ENCODE measurements at places on chromosomes 4 and X.

GRCh38 chrX:3393581-3394111, 47.2 kb upstream of the MXRA5 start:
- DNase-seq: peak; percentile 97

- no peak for DNase-seq
These were observed 137.8 kb downstream of the UCHL1 start for GRCh38 chr4:41394481-41394894.

GRCh38 chrX:6002056-6002455, 226.6 kb downstream of the NLGN4X start:
- no peak for DNase-seq

GRCh38 chr4:7518871-7519637, 84.3 kb upstream of the PSAPL1 start:
- DNase-seq: no peak

DNA sequence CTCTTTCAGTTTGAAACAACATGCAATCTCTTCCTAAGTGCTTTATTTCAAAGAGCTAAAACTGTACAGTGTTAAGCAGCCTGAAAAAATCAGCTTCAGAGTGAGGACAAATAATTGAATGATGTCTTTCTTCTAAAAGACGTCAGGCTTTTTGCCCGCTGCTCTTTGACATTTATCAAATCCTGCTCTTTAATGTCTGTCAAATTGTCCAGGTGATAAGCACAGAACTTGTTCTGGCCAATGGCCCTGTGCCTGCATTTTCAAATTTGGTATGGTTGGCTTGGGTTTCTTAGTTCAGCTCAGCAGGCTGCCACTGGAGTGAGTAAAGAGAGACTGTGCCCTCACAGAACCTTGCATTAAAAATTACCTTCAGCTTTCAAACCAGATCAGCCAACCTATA, 712.9 kb upstream of the LCORL start:
- no peak for DNase-seq

DNA sequence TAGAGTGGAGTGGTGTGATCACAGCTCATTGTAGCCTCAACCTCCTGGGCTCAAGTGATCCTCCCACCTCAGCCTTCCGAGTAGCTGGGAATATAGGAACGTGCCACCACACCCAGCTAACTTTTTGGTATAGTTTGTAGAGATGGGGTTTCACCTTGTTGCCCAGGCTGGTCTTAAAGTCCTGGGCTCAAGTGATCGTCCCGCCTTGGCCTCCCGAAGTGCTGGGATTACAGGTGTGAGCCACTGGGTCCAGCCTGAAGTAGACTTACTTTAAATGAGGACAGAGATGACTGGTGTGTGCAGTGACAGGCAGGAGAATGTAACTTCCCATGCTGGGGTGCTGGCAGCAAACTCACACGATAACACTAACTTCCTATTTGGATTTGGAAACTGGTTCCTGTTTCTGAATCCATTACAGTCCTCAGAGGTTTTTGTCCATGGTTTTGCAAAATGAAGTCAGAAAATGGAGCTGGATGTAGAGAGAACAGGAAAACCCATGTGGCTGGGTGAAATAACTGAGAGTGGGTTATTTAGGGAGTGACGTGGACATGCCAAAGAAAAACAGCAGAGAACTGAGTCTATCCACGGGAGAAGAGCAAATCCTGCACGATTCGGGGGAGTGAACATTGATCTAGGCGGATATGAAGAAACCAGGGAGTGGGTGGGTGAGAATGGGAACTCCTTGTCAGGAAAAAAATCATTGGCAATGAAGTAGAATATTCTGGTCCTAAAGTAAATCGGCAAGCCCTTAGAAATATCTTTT, 95.6 kb downstream of the GATB start:
- DNase-seq: no peak

- no peak for DNase-seq
These were observed 395.1 kb downstream of the RAPGEF2 start for GRCh38 chr4:159497936-159498335.

DNA sequence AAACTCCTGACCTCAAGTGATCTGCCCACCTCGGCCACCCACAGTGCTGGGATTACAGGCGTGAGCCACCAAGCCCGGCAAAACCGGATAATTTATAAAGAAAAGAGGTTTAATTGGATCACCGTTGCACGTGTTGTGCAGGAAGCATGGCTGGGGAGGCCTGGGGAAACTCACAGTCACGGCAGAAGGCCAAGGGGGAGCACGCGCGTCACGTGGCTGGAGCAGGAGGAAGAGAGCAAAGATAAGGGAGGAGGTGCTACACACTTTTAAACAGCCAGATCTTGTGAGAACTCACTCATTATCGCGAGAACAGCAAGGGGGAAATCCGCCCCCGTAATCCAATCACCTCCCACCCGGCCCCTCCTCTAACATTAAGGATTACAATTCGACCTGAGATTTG, 177.9 kb upstream of the TENM3 start:
- no peak for DNase-seq

GRCh38 chr4:36651253-36651652, 369.8 kb downstream of the DTHD1 start:
- no peak for DNase-seq

DNA sequence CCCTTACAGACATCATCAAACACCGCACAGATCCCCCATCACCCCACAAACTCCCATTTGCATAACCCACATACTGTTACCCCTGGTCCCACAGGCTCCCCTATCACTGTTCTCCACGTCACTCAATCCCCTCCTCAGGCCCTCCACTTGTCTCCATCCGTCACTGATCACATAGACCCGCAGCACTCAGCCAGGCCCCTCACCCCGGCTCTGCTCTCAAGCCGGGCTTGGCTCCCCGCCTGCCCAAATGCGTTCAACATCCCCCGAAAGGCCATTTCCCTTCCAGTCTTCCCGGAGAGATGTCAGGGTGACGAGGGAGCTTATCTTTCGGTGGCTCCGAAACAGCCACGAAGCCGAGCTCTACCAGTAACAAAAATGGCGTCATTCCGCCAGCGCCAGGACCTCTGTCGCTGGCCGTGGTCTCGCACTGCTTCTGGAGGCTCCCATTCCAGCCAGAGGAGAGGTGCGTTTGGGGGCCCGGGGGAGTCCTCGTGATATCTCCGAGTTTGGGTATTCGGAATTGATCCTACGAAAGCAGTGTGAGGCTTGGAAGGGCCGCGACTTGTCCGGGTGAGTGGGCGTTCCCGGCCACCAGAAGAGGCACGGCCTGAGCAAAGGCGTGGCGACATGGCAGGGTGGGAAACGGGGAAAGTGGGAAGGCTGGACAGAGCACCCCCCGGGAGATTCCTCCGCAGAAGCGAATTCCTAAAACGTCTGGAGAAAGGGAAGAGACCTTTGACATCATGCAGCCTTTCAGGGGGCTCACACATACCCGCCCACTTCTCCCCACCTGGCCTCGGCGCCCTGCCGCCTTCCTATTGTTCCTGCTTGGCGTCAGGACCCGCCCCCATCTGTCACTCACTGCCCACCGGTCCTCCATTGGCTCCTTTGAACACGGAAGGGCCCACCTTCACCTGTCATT, at the start of gene ZNF630:
Gene ZNF630, minus strand, starts transcription at position 577 of the 922 bp plus-strand sequence. CDS start 4,754 bp downstream, outside the sequence.
- no peak for DNase-seq

DNA sequence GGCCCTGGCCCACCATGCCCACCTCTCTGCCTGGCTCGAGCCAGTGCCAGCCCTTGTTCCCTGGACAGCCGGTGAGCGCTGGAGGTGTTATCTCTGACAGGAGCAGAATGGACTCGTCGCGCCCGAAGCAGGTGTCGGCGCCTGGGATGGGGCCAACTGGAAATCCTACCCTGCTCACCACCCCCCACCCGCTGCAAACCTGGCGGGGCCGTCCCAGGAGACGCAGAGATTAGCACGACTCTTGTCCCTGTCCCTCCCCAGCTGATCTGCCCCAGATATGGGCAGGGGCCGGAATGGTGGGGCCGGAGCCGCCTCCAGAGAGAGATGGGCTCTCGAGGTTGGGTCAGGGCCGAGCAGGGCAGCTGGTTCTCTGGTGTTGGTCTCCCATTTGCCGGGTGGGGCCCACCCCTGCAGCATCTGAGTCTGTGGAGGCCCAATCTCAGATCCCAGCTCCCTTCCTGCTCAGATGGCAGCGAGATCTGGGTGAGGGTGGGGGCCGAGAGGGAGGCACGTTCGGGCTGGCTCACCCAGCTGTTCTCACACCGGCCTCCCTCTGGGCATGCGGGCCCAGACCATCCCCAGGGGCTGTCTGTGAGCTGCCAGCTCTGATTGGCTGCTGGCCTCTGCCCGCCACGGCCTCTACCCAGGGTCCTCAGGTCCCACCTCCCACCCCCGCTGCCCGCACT, 20.1 kb upstream of the FGFR3 start:
- no peak for DNase-seq

- DNase-seq: no peak
These were observed 34.4 kb downstream of the HDX start for GRCh38 chrX:84467898-84468297.

DNA sequence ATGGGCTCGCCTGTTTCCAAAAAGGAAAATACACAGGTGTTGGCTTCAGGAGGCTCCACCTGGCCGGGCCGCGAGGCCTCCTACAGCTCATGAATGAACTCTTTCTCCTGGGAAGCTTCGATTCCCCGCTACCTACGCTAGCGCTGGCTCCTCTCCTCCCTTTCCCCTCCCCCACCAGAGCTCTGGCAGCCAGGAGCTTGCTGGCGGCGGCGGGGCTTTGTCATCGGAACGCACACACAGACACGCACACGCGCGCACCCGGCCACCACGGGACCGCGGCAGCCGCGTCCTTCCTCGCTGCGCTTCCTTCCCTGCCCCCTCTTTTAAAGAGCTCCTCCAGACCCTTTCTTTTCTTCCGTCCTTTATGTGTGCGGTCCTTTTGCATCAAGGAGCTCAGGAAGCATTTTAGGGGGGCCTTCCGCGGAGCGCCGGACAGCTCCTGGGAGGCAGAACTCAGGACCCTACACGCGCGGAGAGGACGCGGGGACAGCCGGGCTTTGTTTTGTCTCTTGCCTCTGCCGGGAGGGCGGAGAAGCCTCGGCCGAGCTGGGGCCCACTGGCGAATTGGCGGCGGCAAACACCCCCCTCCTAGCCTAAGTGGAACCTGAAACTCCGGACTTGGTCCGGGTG, 70.2 kb upstream of the BCOR start:
- DNase-seq: no peak

DNA sequence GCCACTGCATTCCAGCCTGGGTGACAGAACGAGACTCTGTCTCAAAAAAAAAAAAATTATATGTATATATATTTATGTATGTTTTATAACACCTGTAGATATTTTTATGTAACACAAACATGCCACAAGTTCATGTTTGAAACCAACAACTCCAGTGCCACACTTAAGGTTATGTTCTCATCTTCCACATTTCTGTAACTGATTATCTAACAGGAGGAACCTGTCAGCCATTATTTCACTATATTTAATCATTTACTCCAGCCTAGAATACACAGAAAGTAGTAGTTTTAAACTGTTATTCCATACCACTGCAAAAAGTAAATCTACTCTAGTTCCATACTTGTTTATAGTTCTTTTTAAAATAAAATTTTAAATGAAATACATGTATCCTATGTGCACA, 32.3 kb downstream of the MCUB start:
- DNase-seq: no peak

GRCh38 chr4:118942465-118942864, 53.8 kb downstream of the SYNPO2 start:
- no peak for DNase-seq

DNA sequence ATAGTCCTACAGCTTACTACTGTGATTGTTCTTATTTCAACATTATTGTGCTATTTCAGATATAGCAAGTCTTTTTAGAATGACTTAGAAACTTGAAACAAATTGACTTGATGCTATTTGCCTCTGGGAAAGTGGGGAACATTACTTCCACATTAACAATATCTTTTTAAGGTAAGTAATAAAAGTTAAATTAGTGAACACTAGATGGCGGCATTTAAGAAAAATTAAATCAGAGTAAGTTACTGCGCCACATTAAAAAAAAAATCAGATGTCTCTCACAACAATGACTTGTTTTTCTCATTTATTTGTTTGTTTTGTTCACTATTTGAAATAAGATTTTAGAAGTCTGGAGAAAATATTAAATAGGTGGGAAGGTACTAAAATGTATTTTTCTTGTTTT, 1026.9 kb upstream of the SLIT2 start:
- DNase-seq: no peak

GRCh38 chrX:38211891-38212635, 8.6 kb downstream of the SRPX start:
- DNase-seq: no peak

GRCh38 chrX:56813318-56813837, 84.3 kb downstream of the NBDY start:
- no peak for DNase-seq

- no peak for DNase-seq
These were observed 1689.5 kb upstream of the PCDH10 start for GRCh38 chr4:131459430-131460101.

DNA sequence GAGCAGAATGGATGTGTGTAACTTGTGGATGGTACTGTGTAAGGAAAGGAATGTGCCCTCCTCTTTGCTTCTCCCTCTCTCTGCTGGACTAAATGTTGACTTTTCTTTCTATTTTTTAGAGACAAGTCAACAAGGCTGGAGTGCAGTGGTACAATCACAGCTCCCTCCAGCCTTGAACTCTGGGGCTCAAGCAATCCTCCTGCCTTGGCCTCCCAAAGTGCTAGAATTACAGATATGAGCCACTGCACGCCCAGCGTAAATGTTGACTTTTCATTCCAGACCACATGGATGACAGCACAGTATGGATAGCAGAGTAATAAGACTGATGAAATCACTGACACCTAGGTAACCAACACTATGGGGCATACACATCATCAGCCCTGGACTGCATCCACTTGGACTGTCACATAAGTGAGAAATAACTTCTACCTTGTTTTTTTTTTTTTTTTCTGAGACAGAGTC, 5.1 kb upstream of the RPS3A start:
- DNase-seq: no peak

GRCh38 chr4:172881645-172882044, 287.0 kb upstream of the GALNT7 start:
- DNase-seq: no peak

- no peak for DNase-seq
These were observed 458 bp downstream of the GRIPAP1 start for GRCh38 chrX:49001521-49002090.

- DNase-seq: no peak
These were observed 46.0 kb upstream of the SFRP2 start for GRCh38 chr4:153834901-153835300.

GRCh38 chr4:33088713-33089112, 2368.5 kb downstream of the PCDH7 start:
- peak; percentile 42 for DNase-seq

DNA sequence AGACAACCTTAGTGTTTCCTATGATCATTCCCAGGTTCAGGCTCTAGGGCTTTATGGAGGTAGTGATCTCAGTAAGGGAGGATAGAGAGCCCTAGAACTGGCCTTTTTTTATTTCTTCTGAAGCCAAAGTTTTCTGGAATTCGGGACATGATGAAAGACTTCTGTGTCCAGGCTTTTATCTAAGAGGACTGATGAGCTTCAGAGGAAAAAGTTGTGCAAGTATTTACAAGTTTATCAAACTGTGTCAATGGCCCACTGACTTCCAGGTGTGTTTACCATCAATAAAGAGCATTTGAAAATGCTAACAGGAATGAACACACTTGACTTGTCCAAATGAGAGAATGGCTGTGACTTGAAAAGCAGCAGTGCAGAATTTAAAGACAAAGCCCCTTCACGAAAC, 254.6 kb downstream of the DCTD start:
- DNase-seq: no peak

GRCh38 chr4:170004651-170005295, 21.4 kb downstream of the MFAP3L start:
- no peak for DNase-seq

GRCh38 chrX:107421337-107421861, 28.1 kb upstream of the FRMPD3 start:
- no peak for DNase-seq
